Activated T-helper 1 cell treated with anti-CD3 and anti-CD28 coated beads, Interleukin-12 subunit alpha, Interleukin-12 subunit beta, Interleukin-2, Interleukin-4 antibody, amounts not matched to agents 30 ng/mL and 10 ng/mL and 1 ng/mL, durations not matched to agents 14 hours and 24 hours and 36 hours (primary cell): ENCODE measurements at places on chromosomes 12 and 14. TPM values are rescaled to one million over a fixed set of nuclear protein-coding genes. Genes with fewer than 3 reads are reported as not detected.
A peak's percentile ranks its signal among the peaks of the same experiment; 100 is the strongest.

DNA sequence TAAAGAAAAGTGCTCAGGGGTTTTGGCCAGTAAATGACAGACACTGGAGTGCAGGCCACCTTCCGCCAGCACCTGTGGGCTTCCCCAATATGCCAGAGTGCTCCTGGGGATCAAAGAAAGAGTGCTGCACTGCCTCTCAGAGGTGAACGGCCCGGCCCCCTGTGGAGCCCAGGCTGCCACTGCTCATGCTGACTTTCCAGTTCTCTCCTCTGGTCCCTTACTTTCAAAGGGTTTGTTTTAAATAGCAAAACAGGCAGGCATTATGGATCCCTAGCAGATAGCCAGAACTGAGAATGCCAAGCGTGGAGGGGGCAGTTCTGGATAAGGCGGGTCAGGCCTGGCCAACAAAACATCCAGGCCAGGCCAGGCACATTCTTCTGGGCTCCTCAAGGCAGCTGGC is 59.6 kb downstream of the MDM2 start:
- no peak for DNase-seq

The PTGER2 gene
- 67.4 and 67.9 TPM in 2 replicates for total RNA-seq

DNA sequence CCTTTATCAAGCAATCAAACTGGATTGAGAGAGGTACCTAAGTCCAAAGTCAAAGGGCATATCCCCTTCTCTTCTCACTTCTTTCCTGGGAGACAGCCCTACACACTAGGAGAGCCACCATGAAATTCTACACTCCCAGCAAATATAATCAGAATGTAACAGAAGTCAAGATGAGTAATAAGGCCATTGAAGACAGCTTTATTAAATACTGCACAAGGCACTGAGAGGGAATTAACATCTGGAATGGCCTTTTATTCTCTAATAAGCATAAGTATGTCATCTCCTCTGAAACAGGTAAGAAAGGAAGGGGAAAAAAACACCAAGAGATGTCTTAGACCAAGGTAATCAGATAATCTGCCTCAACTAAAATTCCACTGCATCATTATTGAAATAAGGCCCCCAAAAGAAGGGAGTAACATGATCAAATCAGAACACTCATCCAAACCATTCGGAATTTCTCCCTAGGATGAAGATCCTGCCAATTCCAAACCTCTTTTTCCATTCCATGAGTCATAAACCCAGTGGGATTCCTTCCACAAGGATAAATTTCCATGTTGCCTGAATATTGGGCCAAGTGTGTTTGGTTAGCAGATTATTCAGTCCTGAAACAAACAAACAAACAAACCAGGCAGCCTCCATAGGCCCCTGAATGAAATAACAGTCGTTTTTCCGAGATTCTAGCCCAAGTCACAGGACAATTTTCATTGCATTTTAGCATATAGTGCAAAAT is 19.9 kb downstream of the SLC35F4 start:
- DNase-seq: no peak

The DLGAP5 gene
- 22.4 and 26.4 TPM in 2 replicates for total RNA-seq

DNA sequence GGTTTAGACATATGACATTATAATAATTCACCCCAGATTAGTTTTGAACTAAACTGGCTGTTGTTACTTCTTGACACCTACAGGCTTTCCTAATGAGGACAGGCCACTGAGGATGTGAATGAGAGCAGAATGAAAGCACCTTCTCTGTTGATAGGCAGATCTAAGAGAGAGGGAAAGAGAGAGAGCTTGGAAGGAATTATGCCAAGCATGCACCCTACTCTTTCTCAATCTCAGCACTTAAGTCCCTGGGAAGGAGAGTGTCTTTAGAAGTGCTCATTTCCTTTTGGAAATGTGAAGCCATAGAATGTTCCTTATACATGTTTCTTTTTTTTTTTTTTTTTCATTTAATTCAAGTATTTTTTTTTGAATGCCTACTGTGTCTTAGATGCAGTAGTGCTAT is 49.0 kb downstream of the TBC1D15 start:
- DNase-seq: no peak

- DNase-seq: peak; percentile 81
Measured at GRCh38 chr14:91873471-91874415, 6.4 kb upstream of the TC2N start.

The SCN8A gene
- 0.15 and 0.26 TPM in 2 replicates for total RNA-seq

GRCh38 chr12:129830796-129831195 is 73.0 kb downstream of the TMEM132D start:
- no peak for DNase-seq

The RHEBL1 gene
- 8.6 and 10.7 TPM in 2 replicates for total RNA-seq

DNA sequence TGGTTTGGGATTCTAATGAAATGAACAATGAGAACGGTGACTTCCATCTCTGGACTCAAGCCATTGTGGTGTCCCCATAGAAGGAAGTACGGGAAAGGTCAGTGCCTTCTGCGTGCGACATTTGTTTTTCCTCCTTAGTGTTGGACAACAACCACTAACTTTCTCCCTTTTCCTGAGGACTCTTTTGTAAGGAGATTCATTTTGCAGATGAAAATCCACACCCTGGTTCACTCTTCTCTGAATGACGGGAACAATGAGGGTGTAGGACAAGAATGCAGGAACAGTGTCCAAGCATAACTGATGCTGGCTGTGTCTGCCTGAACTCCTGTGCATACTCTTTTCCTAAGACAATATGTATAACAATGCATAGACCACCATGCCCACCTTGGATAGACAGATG is 176.4 kb downstream of the STXBP6 start:
- DNase-seq: no peak

The ACVR1B gene
- 11.4 and 12.0 TPM in 2 replicates for total RNA-seq

DNA sequence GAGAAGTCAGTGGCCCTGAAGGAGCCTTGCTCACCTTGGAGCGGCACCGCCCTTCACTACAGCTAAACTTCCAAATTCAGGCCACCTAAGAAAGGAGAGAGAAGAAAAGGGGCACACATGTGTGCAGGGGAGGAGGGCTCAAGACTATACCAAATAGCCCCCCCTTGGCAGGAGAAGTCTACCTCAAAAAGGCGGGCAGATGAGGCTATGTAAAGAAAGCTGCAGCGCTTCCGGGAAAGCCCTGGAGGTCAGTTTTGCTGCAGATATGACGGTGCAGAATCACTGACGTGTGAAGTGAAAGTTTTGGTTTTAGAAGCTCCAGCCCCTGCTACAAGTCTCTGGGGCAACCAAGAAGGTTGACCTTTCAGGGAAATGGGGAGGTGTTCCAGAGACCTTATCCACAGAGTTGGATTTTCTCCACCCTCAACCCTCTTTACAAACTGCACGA is 48.2 kb upstream of the PNMA1 start:
- no peak for DNase-seq

- DNase-seq: no peak
Measured at GRCh38 chr14:69999261-69999674, 120.1 kb downstream of the SMOC1 start.

The KLRC1 gene
- total RNA-seq: 0.12 and 0.18 TPM in 2 replicates

GRCh38 chr14:44383636-44384035 is 123.4 kb downstream of the FSCB start:
- no peak for DNase-seq

DNA sequence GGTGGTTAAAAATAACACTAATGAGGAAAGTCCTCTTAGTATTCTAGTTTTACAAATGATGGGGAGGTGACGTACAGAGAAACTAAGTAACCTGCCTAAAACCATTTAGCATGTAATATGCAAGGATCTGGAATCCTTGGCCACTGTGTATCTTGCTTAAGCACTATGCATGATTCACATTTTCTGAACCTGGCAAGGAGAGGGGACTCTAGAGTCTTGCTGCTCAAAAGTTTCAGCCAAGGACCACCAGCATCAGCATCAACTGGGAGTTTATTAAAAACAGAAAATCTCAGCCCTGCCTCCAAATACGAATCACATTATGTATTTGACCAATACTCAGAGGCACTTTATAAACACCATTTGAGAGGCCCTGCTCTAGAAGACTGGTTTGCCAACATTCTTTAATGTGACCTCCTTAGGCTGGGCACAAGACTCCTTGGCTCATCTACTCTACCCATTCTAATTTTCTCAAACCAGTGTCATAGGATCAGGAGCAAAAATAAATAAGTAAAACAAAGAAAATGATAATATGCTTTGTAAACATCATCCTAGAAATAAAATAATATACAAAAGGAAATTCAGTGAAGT is 52.9 kb downstream of the ABCC9 start:
- DNase-seq: no peak

GRCh38 chr14:65339866-65340265 is 72.7 kb upstream of the FUT8 start:
- DNase-seq: no peak

The AMDHD1 gene
- 0.21 and 0.27 TPM in 2 replicates for total RNA-seq

DNA sequence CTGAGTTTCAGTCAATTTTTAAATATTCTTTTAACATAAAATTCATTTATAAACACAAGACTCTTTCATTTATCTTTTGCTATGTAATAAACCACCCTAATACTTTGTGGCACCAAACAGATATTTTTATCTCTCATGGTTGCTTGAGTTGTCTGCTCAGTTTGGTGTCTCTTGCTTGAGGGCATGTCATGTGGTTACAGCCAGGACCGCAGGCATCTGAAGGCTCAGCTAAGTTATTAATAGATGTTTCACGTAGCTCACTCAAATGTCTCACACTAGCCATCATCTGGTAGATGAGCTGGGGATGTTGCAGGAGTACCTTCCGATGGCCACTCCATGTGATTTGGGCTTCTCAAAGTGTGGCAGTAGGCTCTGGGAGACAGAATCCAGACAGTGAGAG is 597.8 kb downstream of the ETNK1 start:
- DNase-seq: no peak

DNA sequence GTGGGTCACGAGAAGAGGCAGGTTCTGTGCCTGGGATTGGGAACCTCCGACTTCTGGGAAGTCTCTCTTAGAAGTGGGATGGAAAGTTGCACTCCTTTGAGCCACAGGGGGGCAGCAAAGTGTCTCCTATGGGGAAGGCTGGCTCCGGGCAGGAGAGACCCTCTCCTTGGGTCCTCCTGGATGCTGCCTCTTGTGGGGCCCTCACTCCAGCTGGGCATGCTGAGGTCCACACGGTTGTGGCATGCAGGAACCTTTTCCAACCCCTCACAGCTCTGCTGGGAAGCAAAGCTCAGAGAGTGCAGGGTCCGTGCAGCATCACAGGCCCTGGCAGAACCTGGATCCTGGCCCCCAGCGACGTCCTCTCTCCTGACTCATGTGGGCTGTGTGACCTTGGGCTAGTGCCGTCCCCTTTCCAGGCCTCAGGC is 17.4 kb downstream of the SDSL start:
- no peak for DNase-seq

The FZD10 gene
- not detected in 2 replicates for total RNA-seq

- no peak for DNase-seq
Measured at GRCh38 chr12:4320497-4320852, 538 bp upstream of the TIGAR start.

GRCh38 chr14:97005934-97006333 is 208.8 kb downstream of the VRK1 start:
- no peak for DNase-seq

The CLEC1B gene
- not detected in 2 replicates for total RNA-seq

The SLC17A8 gene
- not detected in 2 replicates for total RNA-seq

DNA sequence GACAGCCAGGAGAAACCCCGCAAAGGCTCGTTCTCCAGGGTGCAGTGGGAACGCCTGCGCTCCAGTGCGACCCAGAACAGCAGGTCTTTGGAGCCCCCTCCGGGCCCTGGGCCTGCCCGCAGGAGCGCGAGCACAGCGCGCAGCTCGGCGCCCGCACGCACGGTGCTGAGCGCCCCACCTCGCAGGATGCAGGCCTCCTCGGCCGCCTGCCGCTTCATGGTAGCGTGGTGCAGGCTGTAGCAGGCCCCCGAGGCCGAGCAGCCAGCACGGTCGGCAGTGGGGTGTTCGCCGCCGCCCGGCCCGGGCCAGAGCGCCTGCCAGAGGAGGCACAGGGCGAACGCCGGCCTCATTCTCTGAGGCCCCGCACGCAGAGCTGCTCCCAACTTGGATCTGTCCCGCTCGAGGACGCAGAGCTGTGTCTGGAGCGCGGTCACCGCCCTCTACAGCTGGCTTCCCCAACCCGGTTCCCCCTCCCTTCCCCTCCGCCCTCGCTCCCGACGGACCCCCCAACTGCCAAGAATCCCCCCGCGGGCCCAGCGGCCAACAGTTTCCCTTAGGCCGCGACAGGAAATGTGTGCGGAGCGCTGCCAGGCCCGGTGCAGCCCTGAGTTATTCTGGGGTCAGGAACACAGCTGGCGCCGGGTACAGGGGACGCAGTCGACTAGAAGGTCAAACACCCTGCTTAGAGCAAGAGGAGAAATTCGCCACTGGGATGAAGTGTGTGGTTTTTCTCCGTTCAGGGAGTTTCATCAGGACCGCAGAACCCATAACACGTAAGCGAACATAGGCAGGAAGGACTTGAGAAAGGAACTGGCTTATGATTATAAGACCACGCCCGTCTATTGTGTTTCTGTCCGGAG is at the start of gene CLEC14A:
TSS of gene CLEC14A (minus strand) at position 421 of the 860 bp plus-strand sequence. CDS start at position 350, 71 bp downstream.
- DNase-seq: no peak

- no peak for DNase-seq
Measured at GRCh38 chr12:6929466-6930452, 2.0 kb downstream of the ATN1 start.

DNA sequence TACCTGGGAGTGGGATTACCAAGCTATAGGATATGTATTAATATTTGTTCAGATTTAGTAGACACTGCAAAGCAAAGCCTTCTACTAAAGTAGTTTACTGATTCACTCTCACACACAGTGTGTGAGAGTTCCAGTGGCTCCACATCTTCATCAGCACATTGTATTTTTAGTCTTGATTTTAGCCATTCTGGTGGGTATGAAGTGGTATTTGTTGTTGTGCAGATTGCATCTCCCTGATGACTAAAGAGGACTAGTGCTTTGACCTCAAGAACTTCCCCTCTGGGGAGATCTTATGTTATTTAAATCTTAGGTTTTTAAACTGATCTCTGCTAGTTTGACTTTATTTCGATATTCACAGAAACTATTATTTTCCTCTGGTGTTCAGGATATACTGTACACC is 479.7 kb upstream of the RGS6 start:
- no peak for DNase-seq

The DCAF4 gene
- 17.1 and 20.4 TPM in 2 replicates for total RNA-seq

- DNase-seq: no peak
Measured at GRCh38 chr12:116537101-116537904, 21.9 kb upstream of the MAP1LC3B2 start.

The KRT8 gene
- total RNA-seq: 0.23 TPM in 1 of 2 replicates, not detected in the other

The MANSC1 gene
- total RNA-seq: 0.83 and 1.4 TPM in 2 replicates

The KSR2 gene
- total RNA-seq: 0.02 and 0.08 TPM in 2 replicates

The C12orf54 gene
- not detected in 2 replicates for total RNA-seq

- no peak for DNase-seq
Measured at GRCh38 chr12:114764510-114764909, 80.5 kb upstream of the TBX3 start.

DNA sequence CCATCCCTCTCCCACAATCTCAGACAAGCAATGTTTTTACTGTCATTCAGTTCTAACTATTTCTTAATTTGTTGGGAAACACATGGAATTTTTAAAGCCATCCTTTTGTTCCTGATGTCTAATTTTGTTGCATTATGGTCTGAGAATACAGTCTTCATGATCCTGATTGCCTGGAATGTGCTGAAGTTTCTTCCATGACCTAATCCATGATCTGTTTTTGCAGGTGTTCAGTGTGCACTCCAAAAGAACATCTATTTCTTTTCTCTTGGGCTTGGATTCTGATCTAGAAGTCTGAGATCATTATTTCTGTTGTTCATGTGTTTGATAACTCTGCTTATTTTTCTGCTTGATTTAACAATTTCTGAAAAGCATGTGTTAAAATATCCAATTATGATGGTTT is 43.2 kb upstream of the PHC1 start:
- no peak for DNase-seq

The ANAPC7 gene
- total RNA-seq: 72.0 and 72.6 TPM in 2 replicates

GRCh38 chr14:63100552-63100951 is 55.3 kb upstream of the KCNH5 start:
- DNase-seq: no peak
